ENCODE measurements at places on chromosomes 5 and 9.

- DNase-seq, result no peak
Measured at GRCh38 chr5:155125551-155126095, 112.1 kb downstream of the KIF4B start.

DNA sequence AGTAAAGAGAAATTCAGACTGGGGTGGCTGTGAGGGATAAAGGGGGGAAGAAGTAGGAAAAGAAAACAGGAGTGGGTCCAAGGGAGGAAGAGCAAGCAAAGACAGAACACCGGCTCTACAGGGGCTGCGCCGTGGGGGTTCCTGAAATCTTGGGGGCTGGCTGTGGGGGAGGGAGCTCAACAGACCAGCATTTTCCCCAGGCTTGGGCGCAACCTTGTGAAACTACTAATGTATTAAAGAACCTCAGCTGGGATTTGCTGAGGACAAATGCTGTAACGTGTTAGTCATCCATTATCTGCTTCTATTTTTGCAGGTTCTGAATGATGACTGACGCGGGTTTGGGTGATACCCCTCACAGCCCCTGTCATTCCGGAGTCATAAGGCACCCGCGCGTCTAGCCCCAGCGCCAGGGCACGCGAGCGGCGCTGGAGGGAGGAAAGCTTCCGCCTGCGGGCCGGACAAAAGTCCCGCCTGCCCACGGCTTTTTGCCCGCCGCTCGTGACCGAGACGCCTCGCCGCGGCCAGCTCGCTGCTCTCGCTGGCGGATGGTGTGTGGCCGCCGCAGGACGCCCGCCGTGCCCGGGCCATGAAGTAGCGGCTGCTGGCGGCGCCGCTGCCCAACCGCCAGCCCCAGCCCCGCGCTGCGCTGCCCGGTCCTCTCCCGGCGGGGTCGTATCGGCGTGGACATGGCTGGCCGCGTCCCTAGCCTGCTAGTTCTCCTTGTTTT, 110.6 kb downstream of the PAM start:
- DNase-seq, result peak; percentile 5

DNA sequence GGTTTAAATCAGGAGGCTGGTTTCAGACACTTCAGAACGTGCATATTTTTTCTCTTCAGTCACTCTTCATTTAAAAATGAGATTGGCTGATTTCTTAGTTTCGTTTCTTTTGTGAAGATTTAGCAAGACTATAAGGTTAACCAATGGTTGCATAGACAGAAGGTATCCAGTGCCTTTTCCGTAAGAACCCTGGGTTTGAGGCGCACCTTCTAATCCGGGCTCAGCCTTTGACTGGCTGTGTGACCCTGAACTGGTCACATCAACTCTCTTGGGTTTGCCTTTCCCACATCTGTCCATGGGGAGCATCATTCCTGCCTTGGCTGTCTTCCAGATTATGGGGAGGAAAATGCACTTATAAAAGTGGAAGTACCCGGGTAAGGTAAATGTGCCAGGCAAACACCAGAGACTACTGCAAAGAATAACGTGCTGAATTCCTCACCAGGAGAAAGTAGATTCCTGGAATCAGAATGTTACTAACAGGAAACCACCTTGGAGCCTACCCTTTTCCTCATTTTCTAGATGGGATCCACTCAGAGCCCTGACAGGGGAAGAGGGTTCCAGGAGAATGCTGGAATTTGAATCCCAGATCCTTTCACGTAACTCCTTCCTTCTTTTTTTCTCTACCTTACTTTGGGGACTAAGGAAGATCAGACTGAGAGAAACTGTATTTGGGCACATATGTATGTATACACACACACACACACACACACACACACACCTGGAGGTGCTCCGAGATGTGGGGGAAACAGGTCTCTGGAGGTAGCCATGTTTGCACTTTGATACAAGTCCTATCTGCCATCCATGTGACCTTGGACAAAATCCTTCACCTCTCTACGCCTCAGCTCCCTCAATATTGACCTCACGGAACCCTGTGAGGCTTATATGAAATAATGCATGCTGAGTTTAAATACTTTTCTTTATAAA, 6.8 kb downstream of the HAND1 start:
- DNase-seq, result no peak

DNA sequence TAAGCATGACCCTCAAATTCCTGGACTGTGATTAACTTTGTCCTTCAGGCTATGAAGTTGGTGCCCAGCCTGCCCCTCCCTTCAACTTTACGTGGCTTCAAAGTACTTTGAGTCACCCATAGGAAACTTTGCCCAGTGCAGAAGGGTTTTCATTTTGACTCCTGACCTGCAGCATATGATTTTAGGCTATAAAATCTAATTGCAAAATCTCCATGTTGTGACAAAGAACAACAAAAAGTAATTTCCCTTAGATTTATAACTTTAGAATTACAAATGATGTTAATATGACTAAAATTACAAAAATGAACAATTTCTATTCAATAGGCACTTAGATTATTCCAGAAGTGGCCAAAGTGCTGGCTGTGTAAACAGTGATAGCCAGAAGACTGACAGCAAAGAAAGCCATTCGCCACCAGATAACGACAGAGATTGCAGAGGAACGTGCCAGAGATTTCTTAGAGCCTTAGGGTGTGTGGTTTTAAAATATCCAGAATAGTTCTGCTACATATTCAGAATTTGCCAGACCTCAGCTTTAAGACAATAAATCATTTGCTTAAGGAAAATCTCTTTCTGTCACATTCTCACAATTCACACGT, 197.4 kb downstream of the SEMA5A start:
- no peak for DNase-seq

- no peak for DNase-seq
Measured at GRCh38 chr9:109028457-109028856, 15.2 kb upstream of the CTNNAL1 start.

GRCh38 chr5:99019812-99020697, 91.2 kb upstream of the CHD1 start:
- no peak for DNase-seq

GRCh38 chr5:86864051-86864450, 246.3 kb downstream of the COX7C start:
- no peak for DNase-seq

DNA sequence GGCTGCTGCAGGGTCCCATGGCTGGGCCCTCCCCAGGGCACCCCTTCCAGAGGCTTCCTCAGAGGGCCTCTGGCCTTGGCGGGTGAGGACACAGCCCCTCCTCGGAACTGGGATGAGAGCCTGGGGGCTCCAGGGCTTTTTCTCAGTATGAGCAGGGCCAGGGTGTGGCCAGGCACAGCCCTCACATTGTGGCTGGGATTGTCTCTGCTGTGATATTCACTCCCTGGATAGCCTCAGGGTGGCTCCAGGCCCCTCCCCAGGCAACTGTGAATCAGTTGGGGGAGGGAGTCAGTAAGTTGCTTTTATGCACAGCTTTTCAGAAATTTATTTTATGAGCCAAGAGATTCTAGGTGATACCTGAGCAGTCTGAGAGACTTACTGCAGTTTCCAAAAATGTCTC, 135.7 kb downstream of the CACNA1B start:
- DNase-seq, result no peak

DNA sequence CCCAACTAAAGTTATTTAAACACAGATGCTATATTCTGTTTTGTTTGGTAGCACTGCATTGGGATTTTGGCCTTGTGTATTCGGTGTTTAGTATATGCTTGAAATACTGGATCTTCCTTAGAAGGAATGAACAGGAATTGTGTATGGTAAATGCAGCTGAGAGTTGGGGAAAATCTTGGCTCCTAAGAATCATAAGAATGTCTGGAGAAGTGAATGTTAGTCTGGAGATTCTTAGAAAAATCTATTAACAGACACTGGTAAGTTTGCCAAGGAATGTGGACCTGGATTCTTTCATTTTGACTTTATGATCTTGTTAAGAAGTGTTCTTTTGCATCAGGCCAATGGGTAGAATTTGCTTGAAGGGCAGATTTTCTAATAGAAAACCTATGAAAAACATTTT, 38.9 kb downstream of the SNX30 start:
- DNase-seq, result no peak

DNA sequence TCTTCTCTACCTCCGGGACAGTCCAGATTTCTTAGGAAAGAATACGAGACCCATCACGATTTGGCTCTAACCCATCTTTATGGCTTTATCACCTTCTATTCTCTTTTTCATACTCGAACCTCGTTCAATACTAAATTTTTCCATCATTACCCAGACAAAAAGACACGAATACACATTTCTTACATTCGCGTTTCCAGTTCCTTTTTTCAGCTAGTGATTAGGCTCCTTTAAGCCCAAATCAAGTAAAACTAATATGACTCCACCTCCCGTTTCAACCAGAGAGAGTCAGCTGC, 506 bp downstream of the ZBTB6 start:
- DNase-seq, result no peak

DNA sequence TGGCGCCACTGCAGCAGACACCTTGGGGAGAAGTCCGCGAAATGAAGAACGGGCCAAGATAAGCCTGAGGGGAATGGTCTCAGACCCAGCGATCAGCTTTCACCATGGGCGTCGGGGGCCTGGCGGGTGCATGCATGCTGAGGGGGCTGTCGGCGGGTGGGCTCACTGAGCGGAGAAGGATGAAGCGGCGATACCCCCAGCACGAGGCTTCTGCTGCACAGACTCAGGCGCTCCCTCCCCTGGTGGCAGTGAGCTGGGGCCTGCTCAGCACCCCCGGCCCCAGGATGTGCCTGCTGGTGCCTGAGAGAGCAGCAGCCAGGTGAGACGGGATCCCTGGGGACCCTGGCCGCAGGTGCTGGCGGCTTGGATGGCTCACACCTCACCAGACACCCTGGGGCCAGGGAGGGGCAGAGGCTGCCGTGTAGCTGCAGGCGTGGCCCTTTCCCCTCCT, 31.2 kb downstream of the CEP72 start:
- no peak for DNase-seq

GRCh38 chr5:157855404-157855994, 3.4 kb downstream of the CLINT1 start:
- no peak for DNase-seq

GRCh38 chr9:120464176-120464886, 115.6 kb downstream of the CDK5RAP2 start:
- DNase-seq, result no peak

DNA sequence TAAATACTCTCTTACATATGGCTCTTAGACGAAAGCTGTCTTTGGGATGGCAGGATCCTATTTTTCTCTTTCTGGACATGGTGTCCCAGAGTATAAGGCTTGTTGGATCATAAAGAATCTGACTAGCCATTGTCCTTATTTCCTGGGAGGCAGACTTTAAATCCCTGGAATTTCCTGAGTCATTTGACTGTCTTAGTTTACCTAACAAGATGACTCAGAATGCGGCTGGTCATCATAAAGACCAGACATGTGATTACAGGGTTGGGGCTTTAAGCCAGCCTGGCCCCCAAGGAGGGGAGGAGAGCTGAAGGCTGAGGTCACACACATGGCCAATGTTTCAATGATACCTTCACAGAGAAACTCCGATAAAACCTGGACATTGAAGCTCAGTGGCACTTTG, 37.2 kb downstream of the FAM240B start:
- DNase-seq, result no peak

DNA sequence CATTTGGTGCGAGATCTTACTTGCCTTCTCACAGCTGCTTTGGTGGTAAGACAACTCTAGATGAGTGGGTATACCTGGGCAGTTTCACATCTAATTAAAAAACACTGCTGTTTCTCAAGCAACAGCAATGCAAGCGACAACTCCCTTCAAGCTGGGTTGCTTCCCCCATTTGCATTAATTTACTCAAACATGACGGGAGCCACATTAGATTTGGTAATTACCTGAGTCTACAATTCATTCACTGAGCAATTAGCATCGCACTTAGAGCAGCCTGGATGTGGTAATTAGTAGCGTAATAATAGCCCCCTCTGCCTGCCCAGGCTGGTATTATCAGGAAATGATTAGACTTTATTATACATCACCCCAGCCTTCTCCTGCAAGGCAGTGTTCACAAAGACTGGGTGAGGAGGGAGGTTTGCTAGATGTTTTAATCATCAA, 73.4 kb downstream of the FBXO38 start:
- peak; percentile 16 for DNase-seq

GRCh38 chr9:78884611-78885150, 587.8 kb downstream of the PSAT1 start:
- no peak for DNase-seq

DNA sequence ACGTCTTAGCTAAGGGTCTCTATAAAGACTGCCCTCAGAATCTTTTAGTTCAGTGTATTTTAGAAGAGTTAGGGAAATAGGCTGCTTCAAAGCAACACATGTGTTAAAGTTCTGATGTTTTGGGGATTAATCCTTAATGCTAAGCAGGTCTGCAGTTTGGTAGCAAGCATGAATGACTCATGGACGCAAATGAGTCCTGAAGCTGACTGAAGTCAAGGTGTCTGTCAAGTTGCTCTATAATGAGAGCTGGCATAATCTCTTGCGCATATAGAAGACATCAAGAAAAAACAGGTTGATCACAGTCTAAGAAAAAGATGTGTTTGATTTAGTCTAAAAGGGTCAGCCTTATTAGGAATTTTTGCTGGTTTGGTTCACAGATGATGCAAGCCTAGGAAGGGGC, 630.1 kb downstream of the CDH12 start:
- no peak for DNase-seq

DNA sequence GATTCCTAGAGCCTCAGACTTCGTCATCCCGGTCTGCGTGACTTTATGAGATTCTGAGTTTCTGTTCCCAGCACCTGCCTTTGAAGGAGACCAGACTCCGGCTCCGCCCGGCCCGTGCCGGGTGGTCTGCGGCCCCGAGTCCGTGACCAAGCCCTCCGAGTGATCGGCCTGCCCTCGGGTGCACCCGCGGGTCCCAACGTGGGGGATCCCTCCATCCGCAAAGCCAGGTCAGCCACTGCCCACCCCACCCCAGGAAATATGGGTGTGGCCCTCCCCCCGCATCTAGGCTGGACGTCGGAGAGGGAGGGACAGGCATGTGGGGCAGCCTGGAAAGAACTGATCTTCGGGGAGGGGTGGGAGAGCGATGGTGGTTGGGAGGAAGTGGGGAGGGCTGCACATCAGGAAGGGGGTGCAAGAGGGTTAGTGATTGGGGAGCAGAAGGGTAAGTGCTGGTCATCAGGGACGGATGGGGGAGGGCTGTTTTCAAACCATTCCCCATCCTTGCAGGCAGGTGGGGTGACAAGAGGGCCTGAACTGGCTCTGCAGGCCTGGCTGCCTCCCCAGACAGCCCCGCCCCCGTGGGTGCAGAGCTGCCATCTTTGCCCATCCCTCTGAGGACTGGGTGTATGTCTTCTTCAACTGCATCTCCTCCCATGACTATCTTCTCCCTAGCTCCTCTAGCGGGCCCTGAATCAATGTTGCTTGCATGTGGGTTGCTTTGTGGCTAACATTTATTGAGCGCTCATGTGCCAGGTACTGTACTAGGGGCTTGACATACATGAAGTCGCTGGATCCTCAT, 747 bp downstream of the LRSAM1 start:
- no peak for DNase-seq
